Stimulated activated CD8-positive, alpha-beta memory T cell treated with anti-CD3 and anti-CD28 coated beads, Interleukin-15, amount 100 ng/mL, for 48 hours (primary cell): ENCODE measurements at places on chromosomes 2 and 18.

DNA sequence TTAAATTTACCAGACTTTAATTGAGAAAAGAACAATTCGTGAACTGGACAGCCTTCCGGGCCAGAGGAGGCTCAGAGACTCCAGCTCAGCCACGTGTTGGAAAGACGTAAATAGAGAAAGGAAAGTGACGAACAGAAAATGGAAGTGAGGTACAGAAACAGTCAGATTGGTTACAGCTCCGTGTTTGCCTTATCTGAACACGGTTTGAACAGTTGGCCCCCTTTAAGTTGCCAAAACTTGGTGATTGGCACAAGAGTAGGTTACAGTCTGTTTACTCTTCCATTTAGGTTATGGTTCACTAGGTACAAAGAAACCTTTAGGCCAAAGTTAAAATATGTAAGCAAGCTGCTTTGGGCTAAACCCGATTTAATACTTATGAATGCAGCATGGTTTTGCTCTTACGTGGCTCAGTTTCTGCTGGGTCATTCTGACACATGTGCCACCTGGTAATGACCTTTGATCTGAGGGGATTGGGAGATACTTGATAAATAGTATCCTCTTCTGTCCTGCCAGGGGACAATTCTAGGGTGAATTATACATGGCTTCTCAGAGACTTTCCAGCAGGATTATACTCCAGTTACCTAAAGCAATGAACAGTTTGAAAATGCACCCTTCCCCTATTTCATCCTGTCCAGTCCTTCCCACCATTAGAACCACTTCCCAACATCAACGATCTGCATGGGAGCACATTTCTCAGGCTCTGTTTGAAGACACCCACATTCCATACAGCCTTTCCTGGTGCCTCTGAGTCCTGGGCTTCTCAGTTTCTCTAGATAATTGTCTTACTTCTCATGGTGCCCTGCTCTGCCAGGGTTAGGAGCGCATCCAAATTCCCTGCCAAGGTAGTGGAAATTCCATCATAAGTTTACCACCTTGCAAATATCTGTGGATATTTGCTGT lies 65.1 kb upstream of the TGIF1 start:
- DNase-seq, result no peak

GRCh38 chr18:8948011-8948410 lies 154.5 kb upstream of the NDUFV2 start:
- no peak for DNase-seq

DNA sequence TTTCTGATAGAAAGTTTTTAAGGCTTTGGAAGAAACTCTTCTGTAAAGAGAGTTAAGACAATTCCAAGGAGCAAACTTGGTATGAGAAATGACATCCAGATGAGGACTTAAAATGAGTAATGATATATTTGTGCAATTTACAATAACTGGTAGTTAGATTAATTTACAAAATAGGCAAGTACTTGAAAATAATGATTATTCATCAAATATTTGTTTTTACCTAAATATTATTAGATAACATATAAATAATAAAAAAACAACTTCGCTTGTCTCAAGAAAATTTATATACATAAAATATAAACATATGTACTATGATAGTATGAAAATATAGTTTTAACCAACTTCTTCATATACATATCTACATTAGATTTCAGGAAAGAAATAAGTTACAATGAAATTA lies 478.5 kb downstream of the TRIB2 start:
- no peak for DNase-seq

- no peak for DNase-seq
Observed at GRCh38 chr2:176407706-176408105, 138.5 kb downstream of the MTX2 start.

DNA sequence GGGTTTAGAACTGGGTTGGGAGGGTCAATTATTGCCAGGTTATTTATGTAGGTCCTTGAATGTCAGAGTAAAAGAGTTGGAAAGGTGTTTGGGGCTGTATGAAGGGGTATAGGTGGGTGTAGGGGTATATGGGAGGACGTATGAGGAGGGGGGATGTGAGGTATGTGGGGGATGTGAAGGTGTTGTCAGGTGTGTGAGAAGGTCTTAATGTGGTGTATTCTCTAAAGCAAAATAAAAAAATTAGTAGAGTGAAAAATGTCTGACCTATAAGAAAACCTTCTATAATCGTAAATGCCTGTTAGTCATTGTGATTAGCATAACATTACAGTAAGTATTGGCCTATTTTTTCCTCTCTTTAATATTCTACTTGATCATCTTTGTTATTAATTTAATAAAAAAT lies 25.1 kb downstream of the ACVR2A start:
- no peak for DNase-seq

GRCh38 chr2:203592470-203592869 lies 57.4 kb upstream of the RAPH1 start:
- DNase-seq, result no peak

DNA sequence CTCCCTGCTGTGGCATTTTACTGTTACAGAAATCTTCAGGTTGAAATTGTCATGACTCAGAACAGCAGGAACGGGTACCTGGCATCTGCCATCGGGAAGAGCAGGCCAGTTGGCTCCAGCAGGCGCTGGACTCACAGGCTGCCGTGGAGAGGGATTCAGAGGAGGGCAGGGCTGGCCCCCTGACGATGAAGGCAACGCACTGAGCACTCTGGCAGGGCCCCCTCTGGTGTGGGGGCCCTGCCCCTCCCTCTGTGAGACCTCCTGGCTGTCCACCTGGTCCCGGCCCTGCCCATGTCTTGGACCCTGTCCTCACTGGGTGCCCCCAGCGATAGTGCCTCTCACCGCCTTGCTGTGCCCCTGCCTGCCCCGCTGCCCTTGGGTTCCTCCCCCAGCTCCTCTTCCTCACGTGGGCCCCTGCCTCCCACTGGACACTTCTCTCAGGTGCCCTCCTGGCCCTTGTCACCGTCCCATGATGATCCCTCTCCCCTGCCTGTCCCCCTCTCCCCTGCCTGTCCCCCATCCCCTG lies 23.3 kb upstream of the ALLC start:
- no peak for DNase-seq

DNA sequence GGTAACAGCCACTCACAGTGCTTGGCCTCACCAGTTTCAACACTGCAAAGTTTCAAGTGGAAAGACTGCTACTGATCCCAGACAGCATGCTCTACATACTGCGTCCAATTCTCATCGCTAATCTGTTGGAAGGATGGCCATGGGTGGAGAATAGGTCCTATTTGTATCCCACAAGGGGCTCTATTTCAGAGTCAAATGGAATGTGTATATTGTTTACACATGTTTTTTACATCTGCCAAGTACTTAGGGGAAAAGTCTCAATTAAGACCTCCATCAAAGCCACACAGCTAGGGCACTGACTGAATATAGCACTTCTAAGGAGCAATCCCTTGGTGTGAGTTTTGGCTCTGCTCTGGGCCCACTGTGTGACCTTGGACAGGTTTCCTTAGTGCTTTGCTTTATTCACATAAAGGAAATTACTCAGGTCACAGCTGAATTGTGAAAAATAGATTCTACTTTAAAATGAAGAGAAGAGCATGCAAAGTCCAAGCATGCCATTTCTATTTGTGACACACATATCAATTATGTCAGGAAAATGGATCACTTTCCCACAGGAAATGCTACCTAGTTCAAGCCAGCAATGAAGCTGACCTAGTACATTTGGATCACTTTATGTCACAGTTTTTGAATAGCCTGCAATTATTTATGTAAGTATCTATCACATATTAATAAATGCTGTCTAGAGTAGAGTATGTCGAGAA lies 112.9 kb upstream of the STK17B start:
- no peak for DNase-seq

DNA sequence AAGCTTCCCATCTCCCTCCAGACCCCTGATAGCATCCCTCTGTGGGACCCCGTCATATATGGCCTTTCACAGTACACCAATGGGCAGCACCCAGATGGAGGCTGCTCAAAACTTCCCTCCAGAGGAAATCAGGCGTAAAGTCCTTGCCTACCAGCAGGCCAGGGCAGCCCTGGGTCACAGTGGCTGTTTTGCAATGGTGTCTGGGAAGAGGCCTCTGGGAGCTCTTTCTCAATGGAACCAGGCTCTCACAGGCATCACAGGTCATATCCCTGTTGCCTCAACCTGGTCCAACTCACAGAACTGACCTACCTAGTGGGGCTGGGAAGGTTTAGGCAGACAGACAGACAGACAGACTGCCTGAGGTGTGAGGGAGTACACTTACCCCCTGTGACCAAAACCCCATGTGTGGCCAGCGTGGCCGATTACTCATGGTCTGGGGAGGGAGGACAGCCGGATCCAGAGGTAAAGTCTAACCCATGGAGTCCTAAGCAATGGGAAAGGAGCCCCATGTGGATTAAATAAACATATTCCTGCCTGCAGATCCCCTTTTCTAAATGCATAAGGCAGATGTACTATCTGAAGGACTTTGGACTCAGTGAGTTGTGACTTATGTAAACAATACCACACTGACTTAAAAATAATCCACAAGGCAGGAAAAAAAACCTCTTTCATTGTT lies 58.2 kb downstream of the BCL2L11 start:
- no peak for DNase-seq

DNA sequence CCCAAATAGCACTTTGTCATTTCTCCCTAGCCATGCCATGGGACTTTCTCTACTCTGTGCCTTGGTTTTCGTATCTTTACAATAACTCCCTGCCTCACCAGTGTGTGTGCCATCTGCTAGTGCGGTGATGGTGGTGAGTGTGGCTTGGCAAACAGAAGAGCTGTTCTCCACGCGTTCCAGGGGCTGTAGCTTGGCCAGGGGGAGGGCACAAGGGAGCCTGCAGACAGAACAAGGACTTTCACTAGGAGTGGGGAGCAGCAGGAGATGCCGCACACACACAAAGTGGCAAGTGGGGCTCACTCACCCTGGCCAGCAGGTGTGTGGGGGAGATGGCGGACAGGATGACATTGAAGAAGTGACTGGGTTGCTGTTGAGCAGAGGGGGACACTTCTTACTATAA lies 196.9 kb downstream of the HAUS1 start:
- DNase-seq, result no peak

- no peak for DNase-seq
Observed at GRCh38 chr18:50790241-50790640, 29.6 kb downstream of the MRO start.

DNA sequence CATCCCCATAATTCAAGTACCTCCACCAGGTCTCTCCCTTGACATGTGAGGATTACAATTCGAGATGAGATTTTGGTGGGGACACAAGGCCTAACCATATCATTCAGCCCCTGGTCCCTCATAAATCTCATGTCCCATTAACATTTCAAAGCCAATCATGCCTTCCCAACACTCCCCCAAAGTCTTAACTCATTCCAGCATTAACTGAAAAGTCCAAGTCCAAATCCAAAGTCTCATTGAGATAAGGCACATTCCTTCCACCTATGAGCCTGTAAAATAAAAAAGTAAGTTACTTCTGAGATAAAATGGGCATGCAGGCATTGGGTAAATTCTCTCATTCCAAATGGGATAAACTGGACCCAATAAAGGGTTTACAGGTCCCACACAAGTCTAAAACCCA lies 849.7 kb downstream of the BCL11A start:
- DNase-seq, result no peak

DNA sequence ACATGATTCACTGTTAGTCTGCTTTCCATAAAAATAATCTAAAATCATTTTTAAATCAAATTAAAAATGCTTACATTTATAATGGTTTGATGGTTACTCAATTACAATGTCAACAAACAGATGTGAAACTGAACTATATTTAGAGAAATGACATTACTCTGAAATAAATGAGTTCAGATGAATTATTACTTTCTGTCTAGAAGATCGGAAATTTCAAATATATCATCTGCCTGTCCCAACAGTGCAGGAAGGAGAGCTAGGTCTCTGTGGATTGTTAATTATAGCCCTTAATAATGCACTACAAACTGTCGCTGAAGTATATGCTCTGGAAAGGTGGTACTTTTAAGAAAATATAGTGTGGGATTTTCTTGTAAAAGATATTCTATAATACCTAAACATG lies 109.8 kb downstream of the DSEL start:
- DNase-seq, result no peak

GRCh38 chr2:67825476-67825875 lies 237.3 kb downstream of the C1D start:
- DNase-seq, result no peak

DNA sequence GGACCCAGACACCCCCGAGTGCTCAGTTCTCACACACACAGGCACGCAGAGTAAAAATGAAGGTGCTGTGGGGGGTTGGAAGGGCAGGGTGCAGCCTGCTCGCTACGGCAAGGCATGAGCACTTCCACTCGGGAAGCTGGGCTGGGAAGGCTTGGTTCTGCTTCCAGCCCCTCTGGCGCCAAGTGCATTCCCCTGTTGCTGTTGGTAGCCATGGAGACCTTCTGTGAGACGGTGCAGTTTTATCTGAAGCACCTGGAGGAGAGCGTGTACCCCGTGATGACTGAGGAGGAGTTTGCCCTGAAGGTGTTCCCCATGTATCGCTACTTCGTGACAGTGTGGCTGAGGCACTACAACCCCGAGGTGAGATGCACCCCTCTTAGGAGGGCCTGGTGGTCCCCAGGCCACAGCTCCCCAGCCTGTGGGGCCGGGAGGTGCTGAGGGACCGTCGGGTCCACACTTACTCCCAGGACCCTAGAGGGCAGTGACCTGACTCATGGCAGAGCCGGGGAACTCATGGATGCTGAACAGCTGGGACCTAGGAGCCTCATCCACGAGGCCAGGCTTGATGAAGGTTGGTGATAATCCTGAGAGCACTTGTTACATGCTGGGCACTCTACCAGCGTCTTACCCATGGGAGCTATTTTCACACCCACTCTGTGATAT lies 15.5 kb downstream of the MROH2A start:
- DNase-seq, result no peak

GRCh38 chr18:24199372-24199962 lies 60.6 kb downstream of the CABYR start:
- DNase-seq, result no peak

GRCh38 chr2:16625759-16626158 lies 39.9 kb downstream of the CYRIA start:
- DNase-seq, result no peak

DNA sequence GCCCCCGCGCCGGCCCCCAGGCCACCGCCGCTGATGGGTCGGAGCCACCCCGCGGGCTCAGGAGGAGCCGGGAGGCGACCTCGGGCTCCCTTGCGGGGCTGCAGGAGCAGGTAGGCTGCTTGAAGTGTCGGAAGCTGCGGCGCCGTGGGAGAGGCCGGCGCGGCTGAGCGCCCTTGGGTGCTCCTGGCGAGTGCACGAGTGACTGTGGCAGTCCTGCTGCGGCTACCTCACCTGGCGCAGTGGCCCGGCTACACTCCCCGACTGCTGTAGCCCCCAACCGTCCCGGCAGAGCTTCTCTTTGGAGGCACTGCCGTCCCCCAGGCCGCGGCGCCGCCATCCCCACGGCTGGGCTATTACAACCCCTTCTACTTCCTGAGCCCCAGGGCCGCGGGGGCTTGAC lies 10.0 kb upstream of the LYPD6 start:
- DNase-seq, result no peak
